ENCODE measurements at places on chromosomes 4 and X.
A peak's percentile ranks its signal among the peaks of the same experiment; 100 is the strongest.

DNA sequence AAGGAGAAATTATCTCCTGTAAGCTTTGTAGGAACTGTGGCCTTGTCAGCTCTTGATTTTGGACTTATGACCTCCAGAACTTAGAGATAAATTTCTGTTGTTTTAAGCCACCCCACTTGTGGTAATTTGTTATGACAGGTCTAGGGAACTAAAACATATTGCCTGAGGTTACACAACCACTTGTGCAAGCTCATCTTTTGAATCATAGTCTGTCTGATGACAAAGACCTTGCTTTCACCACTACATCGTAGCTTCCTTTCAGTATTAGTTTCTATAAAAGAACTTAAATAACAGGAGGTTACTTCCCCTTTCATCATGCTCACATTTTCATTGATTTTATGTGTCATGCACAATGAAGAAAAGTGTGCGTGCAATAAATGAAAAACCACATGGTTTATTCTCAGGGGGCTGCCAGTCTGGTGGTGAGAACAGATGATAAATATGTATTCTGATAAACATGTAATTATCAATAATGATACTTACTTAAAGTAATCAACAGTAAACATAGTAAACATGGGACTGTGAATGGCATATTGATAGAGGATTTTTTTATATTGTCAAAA lies 690.0 kb upstream of the HS3ST1 start:
- DNase-seq = no peak

GRCh38 chr4:61201961-61202637 lies 2.0 kb downstream of the ADGRL3 start:
- no peak for DNase-seq

- no peak for DNase-seq
Measured at GRCh38 chr4:154450966-154451365, 40.6 kb downstream of the DCHS2 start.

- no peak for DNase-seq
Measured at GRCh38 chr4:91837608-91838029, 466.1 kb upstream of the GRID2 start.

DNA sequence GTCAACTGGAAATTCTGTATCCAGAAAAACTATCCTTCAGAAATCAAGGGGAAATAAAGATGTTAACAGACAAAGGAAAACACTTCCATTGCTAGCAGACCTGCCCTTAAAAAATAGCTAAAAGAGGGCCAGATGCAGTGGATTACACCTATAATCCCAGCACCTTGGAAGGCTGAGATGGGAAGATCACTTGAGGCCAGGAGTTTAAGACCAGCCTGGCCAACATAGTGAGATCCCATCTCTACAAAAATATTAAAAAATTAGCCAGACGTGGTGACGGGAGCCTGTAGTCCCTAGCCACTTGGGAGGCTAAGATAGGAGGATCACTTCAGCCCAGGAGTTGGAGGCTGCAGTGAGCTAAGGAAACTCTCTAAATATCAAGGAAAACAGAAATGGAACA lies 67.4 kb downstream of the CNOT6L start:
- DNase-seq = no peak

- no peak for DNase-seq
Measured at GRCh38 chr4:148780426-148781005, 338.3 kb upstream of the NR3C2 start.

DNA sequence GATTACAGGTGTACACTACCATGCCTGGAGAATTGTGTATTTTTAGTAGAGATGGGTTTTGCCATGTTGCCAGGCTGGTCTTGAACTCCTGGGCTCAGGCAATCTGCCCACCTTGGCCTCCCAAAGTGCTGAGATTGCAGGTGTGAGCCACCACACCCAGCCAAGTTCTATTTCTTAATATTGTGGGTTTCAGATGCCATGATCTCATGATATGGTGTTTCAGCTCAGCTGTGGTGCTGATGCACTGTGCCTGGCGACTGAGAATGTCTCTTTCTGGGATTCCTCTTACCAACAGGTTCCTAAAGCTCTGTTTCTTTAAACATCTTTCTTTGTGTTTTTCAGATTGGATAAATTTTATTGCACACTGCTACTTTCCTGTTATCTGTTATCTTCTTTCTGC lies 17.3 kb upstream of the NDUFC1 start:
- no peak for DNase-seq

- no peak for DNase-seq
Measured at GRCh38 chr4:123488916-123489315, 92.3 kb downstream of the SPRY1 start.

DNA sequence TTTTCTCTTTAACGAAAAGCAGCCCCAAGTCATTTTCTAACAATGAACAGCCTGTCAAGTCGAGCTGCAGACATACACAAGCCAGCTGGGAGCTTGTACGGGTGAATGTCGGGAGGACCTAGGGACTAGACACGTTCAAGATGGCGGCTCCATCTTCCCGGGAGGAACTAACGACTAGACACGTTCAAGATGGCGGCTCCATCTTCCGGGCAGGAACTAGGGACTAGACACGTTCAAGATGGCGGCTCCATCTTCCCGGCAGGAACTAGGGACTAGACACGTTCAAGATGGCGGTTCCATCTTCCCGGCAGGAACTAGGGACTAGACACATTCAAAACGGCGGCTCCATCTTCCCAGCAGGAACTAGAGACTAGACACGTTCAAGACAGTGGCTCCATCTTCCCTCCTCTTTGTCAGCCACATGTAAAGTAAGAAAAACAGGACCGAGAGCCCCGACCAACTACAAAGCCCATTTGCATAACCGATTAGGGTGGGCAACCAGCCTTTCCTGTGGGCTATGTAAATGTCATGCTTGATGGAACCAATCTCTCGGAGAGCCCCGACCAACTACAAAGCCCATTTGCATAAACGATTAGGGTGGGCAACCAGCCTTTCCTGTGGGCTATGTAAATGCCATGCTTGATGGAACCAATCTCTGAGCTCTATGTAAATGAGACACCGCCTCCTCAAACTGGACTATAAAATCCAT lies 175.5 kb downstream of the DHRSX start:
- DNase-seq = no peak

DNA sequence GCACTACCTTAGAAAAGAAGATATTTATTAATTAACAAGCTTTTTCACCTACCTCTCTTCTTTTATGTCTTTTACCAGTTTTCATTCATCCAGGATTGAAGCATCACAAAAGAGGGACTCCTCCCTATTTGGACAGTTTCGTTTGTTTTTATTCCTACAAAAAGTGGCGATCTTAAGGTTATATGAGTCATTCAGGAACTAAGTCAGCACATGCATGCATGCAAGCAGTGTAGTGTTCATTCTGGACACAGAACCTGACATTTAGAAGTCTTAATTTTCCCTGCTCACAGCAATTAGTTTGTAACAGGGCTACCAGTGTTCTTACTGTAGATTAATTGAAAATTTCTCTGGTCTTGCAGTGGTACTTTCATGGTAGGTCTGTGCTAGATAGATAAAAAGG lies 47.9 kb upstream of the QRFPR start:
- no peak for DNase-seq

GRCh38 chr4:76233083-76233482 lies 18.4 kb upstream of the FAM47E start:
- no peak for DNase-seq

GRCh38 chr4:184397516-184398163 lies 76.7 kb downstream of the IRF2 start:
- no peak for DNase-seq

GRCh38 chrX:119738742-119739141 lies 19.6 kb upstream of the SOWAHD start:
- DNase-seq = no peak

GRCh38 chr4:3861720-3862639 lies 95.8 kb downstream of the ADRA2C start:
- no peak for DNase-seq

DNA sequence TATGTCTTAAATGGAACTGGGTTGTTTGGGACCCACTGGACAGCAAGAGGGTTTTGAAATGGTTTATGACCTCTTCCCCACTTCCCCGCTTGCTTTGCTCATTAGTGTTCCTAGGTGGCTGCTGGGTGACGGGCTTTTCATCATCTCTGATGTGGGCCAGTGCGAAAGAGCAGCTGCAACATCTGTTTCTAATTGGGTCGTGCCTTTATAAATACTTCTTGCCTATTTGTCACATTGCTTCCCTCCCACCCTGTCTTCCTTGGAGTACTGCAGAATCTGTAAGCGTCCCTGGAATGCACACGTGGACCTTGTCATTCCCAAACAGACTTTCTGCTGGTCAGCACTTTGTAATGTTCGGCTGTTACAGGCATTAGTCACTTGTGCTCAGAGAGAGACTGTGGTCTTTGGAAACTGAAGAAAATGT lies 35.2 kb downstream of the SEPTIN11 start:
- DNase-seq = no peak

GRCh38 chr4:94491322-94491721 lies 39.6 kb downstream of the PDLIM5 start:
- no peak for DNase-seq

DNA sequence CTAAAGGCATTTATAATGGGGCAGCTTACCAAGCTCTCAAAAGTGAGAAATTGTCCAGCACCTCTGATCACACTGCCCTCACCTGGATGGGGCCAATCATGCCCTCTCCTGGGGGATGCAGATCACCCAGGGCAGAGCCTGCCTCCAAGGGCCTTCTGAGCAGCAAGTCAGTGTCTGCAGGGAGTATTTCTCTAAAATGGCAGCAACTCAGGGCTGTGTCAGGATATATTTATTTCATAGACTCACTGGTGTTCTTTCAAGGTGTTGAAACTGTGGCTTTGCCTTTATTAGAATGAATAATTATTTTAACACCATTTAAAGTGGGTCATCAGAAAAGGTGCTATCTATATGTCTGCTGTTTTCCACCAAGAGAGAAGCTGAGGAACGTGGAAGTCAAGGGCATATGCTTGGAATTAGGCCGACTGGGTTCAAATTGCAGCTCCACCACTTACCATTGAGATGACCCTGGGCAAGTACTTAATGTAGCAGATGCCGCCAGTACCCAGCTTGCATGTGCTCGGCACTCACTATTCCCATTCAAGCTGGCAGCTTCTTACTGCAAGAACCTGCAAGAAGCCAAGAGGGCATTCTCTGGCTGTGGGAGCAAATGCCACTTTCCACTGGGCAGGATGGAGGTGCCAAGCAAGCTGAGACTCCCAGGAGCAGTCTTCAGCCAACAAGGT lies 590.0 kb downstream of the BCOR start:
- no peak for DNase-seq

- no peak for DNase-seq
Measured at GRCh38 chr4:21765810-21766407, 182.7 kb downstream of the KCNIP4 start.

DNA sequence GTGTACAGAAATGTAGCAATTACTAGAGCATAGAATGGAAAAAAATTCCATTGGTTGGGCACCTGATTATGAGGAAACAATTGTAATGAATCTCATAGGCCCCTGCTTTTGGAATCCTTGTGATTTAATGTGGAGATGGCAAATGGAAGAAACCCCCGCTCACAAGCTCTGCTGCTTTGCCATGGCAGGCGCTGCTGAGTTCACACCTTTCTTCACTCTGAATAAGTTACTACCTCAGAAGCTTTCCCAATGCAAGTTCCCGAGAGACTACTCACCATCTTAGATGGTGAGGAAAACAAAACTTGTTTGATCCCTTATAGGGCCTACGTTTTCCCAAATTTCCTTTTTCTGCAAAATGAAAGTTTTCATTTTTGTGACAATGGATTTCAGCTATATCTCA lies 266.6 kb upstream of the TAPT1 start:
- DNase-seq = no peak

GRCh38 chr4:15420642-15421041 lies 7.2 kb upstream of the C1QTNF7 start:
- DNase-seq = no peak

DNA sequence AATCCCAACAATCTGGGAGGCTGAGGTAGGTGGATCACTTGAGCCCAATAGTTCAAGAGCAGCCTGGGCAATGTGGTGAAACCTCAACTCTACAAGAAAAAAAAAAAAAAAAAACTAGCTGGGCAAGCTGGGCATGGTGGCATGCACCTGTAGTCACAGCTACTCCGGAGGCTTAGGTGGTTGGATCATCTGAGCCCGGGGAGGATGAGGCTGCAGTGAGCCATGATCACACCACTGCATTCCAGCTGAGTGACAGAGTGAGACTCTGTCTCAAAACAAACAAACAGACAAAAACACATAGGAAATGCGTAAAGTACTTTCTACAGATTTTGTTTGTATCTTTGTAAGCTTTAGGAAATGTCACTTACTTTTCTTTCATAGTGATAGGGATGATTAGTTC lies 307.2 kb upstream of the NR3C2 start:
- no peak for DNase-seq

DNA sequence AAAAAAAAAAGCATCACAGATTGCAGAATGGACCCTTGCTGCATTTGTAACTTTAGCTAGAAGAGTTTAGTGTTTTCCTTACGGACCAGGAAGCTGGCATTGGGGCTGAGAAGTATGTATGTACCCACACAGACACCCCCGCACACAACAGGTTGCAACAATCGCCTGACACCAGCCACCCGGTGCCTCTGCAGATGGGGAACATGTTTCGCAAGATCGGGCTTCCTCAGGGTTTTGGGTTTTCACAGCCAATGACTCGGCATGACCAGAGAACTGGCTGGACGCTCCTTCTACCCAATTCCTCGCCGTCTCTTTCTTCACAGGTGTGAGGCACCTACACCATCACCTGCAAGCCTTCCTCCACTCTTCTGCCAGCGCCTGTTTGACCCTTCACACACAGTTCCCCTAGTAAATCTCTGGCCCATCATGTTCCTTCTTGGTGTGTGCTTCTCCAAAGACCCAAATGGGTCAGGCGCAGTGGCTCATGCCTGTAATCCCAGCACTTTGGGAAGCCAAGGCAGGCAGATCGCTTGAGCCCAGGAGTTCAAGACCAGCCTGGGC lies 70.4 kb downstream of the DHRSX start:
- DNase-seq = no peak

GRCh38 chrX:136694431-136695087 lies 46.6 kb downstream of the CD40LG start:
- DNase-seq = peak; percentile 84

DNA sequence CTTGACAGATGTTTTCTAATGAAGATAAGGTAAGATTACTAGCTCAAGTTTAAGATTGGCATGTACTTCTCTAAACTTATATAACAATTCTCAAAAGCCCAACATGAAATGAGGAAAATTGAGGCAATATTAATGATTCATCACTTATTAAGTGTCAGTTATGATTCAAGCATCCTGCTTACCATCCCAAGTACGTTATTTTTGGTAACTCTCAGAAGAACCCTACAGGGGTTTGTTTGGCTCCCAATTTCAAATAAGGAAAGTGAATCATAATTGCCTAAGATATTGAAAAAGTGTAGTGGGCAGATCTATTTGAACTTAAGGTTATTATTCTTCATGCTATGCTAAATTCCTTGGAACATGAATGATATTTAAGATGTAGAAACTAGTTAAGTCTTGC lies 387.9 kb upstream of the TENM3 start:
- DNase-seq = no peak

DNA sequence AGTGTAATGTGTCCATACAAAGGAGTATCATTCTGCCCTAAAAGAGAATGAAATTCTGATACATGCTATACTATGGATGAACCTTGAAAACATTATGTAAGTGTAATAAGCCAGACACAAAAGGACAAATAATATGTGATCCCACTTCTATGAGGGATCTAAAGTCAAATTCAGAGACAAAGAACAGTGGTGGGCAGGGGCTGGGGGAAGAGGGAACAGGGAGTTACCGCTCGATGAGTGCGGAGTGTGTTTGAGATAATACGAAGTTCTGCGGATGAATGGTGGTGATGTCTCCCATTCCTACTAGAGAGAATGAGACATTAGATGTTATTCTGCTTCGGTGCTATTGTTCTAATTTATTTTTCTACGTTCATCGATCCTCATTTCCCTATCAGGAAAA lies 46.1 kb upstream of the TLR2 start:
- no peak for DNase-seq

Measured in NCI-H1048 (cell line).